ENCODE measurements at places on chromosomes 3 and 15.
A peak's percentile ranks its signal among the peaks of the same experiment; 100 is the strongest.

- no peak for DNase-seq
Observed at GRCh38 chr15:98599909-98600691, 48.2 kb upstream of the IGF1R start.

DNA sequence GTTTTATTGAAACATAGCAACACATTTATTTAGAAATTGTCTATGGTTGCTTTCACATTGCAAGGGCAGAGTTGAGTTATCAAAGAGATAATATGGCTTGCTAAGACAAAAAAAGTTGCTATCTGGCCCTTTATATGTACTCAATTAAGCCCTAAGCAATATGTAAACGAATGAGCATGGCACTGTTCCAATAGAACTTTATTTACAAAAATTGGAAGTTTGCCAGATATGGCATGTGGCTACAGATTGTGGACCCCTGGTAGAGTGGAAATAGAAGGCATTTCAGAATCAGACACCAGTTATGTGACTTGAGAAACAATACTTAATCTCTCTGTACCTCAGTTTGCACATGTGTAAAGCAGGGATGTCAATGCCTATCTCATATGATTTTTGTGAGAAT, 515.6 kb upstream of the SGO1 start:
- DNase-seq = no peak

DNA sequence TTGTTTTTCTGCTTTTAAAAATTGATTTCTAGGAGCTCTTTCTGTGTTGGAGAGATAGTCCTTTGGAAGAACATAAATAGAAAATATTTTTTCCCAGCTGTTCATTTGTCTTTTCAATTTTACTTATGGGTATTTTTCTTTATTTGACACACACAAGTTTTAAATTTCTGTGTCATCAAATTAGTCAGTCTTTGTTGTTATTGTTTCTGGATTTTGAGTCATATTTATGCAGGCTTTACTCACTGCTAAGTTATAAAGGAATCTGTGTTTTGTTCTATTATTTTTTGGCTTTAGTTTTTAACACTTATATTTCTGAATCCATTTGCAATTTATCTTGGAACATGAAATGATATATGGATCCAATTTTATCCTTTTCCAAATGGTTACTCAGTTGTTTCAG, 5.9 kb upstream of the GHSR start:
- no peak for DNase-seq

DNA sequence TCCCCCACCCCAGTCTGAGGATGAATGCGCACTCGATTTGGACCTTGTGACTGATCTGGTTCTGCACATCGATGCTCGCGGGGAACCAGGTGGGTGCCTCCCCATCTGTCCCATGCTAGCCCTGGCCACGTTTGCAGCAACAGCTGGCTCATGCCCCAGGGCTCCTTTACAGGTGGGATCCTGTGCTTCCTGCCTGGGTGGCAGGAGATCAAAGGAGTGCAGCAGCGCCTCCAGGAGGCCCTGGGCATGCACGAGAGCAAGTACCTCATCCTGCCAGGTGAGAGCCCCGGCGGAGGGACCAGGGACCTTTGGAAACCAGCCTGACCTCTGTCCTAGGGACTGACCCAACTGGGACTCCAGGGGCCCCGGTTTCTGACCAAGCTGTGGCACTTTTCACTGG, 44.3 kb downstream of the DHX30 start:
- no peak for DNase-seq

DNA sequence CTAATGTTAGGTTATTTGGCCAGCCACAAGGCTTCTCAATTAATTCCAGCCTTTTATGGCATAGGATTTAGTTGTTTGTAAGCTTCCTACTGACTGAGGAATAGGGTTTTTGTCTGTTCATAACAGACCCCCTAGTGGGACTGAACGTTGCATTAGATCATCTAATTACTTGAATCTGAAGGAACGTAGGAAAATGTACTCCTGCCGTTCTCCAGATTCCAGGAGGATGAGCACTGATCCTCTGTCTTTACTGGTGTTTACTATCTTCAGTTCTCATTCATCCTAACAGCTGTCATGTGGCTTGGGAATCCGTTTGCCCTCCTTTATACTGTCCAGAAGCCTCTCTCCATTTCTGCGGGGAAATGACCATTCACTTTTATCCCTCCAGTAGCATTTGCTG, 52.7 kb downstream of the RAD54L2 start:
- no peak for DNase-seq

- DNase-seq = no peak
Observed at GRCh38 chr15:58324533-58324932, 107.3 kb upstream of the LIPC start.

DNA sequence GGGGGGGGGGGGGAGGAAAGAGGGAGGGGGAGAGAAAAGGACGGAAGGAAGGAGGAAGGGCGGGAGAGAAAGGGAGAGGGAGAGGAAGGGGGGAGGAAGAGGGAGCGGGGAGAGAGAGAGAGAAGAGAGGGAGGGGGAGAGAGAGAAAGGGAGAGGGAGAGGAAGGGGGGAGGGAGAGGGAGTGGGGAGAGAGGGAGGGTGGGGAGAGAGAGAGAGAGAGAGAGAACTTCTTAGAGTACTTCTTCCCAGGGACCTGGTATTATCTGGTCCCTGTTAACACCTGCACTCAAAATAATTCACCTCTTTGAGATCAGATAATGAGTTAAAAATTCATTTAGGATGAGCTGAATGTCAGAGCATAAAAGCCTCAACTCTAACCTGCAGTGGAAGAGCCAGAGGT, 1.1 kb downstream of the SEC13 start:
- no peak for DNase-seq

DNA sequence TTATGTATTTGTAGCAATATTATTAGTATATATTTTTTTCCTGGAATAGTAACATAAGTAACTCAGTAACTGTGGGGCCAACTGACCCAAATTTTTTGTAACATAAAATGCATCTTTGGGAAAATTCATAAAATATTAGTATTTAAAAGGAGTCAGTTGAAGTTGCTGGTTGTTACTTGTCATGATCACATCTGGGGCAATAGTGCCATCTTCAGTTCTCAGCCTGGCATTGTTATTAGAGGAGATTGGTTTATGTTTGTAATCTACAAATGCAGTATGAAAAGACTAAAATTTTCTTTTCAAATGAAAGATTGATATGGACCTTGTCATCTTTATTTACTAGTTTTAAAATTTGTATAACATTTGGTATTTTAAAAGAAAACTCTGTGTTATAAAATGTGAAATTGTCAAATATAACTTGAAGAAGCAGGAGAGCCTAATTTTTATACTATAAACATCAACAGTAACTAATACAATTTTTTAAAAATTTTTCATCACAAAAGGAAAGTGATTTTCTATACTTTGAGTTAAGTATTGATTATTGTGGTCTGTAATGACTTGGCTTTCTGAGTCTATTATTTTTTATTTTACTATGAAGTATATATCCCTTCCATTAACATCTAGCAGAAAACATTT, 38.8 kb upstream of the MLF1 start:
- no peak for DNase-seq

DNA sequence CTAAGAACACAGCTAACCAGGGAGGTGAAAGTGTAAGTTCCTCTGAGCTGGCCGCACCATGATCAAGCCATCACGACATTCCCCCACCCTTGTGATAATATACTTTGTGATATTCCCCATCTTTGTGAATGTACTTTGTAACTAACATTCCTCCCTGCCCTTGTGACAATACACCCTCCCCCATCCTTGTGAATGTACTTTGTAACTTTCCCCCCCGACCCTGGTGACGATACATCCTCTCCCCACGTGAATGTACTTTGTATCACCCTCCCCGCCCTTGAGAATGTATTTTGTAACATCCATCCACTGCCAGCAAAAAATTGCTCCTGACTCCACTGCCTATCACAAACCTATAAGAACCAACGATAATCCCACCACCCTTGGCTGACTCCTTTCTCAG, 20.2 kb upstream of the OR5H6 start:
- DNase-seq = no peak

- no peak for DNase-seq
Observed at GRCh38 chr3:63563572-63563971, 88.9 kb upstream of the SNTN start.

GRCh38 chr3:32901005-32901932, 50.2 kb upstream of the CCR4 start:
- no peak for DNase-seq

DNA sequence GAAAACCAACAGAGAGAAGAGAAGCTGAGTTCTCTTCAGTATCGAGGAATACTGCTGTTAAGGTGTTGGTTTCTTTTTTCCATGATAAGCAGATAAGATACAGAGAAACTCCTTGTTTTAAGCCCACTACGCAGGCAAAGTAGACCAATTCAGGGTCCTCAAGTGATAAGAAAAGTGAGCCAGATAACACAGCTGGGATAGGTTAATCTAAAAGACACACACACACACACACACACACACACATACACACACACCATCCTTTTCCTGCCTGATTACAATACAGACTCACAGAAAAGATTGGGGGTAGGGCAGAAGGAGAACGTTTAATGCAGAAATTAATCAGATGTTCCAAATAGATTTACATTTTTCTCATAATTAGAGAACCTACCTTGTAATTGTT, 6.5 kb upstream of the PHLDB2 start:
- DNase-seq = no peak

DNA sequence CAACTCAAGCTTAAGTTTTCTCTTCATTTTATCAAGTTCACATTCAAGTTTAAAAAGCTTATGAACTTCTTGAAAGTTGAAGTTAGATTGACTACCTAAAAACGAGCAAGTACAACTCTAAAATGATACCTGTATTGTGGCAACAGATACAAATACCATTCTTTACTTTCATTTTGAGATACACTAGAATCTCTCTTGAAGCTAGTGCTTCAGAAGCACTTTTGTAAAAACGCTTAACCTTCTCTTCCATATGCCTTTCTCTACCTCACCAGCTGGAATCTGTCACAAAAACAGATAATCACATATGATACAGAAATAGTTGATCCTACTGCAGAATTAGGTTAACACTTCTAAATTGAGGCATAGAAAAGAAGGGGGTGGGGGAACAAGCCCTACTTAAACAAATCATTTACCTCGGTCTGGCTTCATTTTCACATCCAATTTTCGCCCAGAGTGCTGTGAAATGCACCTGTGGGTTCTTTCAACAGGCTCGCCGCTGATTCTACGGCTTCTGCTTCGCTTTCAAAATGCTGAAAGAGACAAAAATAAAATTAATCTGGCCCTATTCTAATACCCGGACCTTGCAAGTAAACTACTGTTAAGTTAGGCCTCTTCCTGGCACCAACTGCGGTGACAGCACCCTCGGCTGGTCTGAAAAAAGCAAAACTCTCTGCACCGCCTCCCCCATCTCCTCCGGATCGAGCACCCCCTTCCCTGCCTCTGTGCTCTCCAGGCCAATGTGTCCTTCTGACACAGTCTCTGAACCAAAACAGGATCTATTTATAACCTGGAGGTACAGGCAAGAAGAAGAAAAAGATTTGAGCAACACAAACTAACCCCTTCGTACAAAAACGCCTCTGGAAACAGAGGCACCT, 1.4 kb downstream of the ATOSA start:
- DNase-seq = peak; percentile 60

- no peak for DNase-seq
Observed at GRCh38 chr15:40002295-40002694, 36.7 kb downstream of the SRP14 start.

DNA sequence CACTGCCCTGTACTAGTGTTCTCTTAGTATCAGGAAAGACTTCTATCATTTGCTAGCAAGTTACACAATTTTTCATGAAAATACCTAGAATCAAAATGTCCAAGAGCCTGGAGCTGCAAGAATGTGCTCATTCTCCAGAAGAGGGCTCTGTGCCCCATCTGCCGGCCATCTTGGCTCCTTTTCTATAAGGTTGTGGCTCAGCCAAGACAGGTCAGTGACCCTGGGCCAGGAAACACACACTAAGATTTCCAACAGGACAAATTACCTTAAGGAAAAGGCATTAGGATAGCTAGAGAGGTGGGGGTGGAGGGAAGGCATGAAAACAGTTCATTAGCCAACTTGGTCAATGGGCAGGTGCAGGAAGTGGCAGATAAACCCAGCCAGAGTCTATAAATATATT, 20.7 kb downstream of the TIMP4 start:
- no peak for DNase-seq

- no peak for DNase-seq
Observed at GRCh38 chr15:66886241-66886675, 179.1 kb upstream of the SMAD3 start.

- peak; percentile 91 for DNase-seq
Observed at GRCh38 chr3:114383875-114384557, 90.2 kb downstream of the TIGIT start.

Measured in hippocampal formation (tissue), 2 donors.